ENCODE measurements at places on chromosomes 3 and 15. TPM values are rescaled to one million over a fixed set of nuclear protein-coding genes. Genes with fewer than 3 reads are reported as not detected.

DNAH1 gene
- total RNA-seq: 1.1 TPM

PRR23A gene
- total RNA-seq: not detected

DNA sequence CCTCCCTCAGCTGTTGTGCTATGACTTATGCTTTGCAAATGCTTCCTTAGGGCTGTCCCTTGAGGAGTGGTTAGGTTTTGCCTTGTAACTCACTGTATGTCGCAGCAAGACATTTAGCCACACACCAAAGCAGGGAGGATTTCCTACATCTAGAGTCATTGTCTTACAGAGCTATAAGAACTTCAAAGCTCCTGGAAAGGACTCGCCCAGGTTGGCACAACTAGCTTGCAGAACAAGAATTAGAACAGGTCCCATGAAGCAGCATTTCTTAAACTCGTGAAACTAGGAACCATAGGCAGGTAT lies 19.4 kb upstream of the ACAP2 start:
- no peak for DNase-seq

- DNase-seq: peak; percentile 80
Measured at GRCh38 chr15:41949401-41950126, 22.8 kb downstream of the EHD4 start.

Measured in SJSA1 (cell line).